ENCODE measurements at places on chromosomes 7 and 10.

- DNase-seq, result no peak
Measured at GRCh38 chr7:154789404-154789803, 213.5 kb downstream of the PAXIP1 start.

DNA sequence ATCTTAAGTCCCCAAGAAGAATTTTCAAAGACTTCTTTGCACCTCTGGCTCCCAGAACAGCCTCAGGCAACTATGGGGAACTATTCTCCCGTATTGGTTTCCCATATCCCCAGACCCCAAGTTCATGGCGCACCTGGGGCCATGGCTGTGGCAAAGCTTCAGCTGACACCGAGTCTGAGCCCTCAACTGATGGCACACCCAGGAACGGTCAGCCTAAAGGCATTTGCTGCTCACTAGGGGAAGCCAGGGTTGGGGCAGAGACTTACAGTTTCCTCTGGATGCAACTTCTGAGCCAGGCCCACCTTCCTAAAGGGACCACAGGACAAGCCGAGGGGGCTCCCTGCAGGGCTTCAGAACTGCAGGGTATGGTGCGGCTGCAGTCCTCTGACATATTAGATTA is 13.7 kb upstream of the CPA1 start:
- DNase-seq, result no peak

DNA sequence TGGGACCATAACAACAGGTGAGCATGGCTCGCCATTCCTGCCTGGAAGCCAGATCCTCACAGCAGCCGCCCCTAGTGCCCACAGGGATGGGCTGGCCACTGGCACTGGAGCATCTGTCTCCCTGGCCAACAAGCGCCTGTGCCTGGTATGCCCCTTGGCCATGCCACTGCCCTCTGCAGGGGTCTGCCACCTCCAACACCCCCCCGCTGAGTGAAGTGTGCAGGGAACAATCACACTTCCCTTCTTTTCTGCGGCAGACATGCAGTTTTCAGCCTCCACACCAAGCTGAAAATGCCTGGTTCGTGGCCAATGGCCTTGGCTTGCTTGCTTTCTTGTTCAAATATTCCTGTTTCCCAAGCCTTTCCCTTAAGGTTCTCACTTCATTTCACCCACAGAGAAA is 50.7 kb downstream of the HSPA12A start:
- no peak for DNase-seq

DNA sequence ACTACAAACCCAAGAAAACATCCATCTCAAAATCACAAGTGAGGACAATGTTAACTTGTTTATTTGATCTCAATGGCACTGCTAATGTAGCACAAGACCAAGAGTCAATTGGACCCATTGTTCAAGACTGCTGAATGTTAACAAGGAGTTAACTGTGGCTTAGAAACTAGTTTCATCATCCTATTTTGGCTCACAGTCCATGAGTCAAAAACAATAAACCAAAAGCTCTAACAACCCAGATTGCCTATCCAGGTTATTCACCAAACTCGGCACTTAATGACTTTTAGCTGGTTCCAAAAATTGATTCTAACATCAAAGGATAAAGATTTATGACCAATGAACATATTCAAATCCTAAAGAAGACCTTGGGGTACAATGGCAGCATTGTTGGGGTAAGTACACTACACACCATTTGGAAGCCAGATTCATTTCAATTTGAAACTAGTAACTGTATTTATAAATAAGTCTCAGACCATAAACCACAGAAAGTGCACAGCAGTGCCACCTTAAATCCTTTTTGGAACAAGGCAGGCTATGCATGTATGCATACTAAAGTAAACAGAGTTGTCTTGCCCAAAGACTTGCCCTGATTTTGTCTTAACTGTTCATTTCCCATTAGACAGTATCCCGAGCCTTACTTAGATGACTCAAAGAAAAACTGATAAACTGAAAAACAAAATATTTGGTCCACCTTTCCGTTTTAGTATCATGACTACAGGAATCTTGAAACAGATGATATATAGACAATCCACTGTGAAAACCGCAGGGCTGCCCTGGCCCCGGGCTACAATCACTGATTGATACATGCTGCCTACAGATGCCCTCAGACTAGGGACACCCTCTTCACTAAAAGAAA is 84.5 kb downstream of the SRPK2 start:
- no peak for DNase-seq

Measured in HL-60 (cell line).